GM12878 (cell line): ENCODE measurements at places on chromosomes 4 and X. TPM values are rescaled to one million over a fixed set of nuclear protein-coding genes. Genes with fewer than 3 reads are reported as not detected.
A peak's percentile ranks its signal among the peaks of the same experiment; 100 is the strongest.

DNA sequence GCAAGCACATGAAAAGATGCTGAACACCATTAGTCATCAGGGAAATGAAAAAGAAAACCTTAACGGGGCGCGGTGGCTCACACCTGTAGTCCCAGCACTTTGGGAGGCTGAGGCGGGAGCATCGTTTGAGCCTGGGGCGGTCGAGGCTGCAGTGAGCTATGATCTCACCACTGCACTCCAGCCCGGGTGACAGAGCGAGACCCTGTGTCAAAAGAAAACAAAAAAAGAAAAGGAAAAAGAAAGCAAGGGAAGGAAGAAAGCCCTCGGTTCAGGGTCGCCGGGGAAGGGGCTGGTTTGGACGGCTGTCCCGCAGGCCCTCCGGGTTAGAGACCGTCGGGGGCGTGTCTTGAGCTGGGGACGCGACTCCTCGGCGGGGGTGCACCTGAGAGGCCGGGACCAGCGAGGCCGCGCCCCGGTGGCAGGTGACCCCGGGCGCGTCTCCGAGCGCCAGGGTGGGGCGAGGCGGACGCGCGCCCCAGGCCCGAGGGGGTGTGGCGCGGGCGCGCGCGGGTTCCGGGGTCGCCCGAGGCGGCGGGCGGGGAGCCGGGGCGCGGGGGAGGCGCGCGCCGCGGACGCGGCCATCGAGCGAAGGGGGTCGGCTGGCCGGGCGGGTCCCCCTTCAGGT, 478 bp upstream of the PLXNA3 start:
- DNase-seq = no peak

- DNase-seq = no peak
Observed at GRCh38 chr4:184090571-184090970, 127.1 kb downstream of the ENPP6 start.

- DNase-seq = no peak
Observed at GRCh38 chr4:103104886-103105285, 5.3 kb upstream of the BDH2 start.

DNA sequence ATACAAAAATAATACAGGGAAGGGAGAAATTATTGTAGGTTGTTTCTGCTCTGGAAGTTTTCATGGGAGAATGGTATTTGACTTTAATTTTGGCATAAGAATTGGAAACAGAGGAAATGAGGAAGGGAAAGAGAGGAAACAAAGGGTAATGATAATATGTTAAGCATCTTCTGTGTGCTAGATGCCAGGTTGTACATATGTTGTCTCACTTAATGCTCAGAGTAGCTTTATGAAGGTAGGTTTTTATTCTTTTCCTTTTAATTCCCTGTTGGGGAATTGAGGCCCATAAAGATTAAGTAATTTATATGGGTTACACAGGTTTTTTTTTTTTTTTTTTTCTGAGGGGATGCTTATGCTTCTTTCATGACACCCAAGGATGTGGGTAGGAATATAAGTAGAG, 19.2 kb downstream of the BLTP1 start:
- no peak for DNase-seq

- no peak for DNase-seq
Observed at GRCh38 chrX:7071390-7071789, 76.1 kb upstream of the STS start.

GRCh38 chr4:119504616-119505015, 124.0 kb downstream of the PDE5A start:
- no peak for DNase-seq

DNA sequence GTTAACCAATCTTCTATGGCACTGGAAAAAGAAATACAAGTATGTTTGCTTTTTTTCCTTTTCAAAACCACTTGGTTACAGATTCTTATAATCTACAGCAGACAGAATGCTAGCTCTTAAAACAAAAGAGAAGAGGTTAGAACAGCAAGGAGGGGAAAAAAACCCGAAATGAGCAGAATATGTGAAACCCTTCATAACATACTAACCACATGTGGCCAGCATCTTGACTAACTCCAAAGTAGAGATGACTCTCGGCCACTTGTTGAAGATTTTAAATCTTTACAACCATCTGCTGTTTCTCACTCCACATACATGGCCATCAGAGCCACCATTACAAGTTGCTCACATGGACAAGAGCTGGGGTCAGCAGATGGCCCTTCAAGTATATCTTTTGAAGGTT, 100.3 kb downstream of the PAPSS1 start:
- DNase-seq = no peak

- DNase-seq = no peak
Observed at GRCh38 chr4:25984266-25984665, 70.2 kb downstream of the SMIM20 start.

GRCh38 chrX:15911734-15912550, 57.3 kb upstream of the AP1S2 start:
- DNase-seq = no peak

GRCh38 chrX:151711787-151712186, 4.0 kb upstream of the FATE1 start:
- DNase-seq = no peak

DNA sequence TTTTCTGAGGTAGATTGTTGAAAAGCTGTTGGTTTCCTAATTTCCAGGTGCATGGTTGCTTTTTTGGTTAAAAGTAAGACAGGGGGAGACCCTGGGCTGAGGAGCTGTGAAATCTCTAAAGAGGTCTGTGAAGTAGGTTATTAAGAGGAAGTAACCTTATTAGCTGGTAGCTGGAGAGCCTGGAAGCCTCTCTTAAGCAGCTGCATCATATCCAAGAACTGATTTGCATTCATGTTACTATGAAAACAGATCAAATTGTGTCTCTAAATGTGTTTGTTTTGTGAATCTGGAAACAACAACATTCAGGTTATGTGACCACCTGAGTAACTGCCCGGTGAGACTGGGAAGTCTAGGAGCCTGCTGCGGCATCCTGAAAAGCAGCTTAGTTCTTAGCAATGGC, 54.1 kb downstream of the ARHGAP10 start:
- DNase-seq = no peak

DNA sequence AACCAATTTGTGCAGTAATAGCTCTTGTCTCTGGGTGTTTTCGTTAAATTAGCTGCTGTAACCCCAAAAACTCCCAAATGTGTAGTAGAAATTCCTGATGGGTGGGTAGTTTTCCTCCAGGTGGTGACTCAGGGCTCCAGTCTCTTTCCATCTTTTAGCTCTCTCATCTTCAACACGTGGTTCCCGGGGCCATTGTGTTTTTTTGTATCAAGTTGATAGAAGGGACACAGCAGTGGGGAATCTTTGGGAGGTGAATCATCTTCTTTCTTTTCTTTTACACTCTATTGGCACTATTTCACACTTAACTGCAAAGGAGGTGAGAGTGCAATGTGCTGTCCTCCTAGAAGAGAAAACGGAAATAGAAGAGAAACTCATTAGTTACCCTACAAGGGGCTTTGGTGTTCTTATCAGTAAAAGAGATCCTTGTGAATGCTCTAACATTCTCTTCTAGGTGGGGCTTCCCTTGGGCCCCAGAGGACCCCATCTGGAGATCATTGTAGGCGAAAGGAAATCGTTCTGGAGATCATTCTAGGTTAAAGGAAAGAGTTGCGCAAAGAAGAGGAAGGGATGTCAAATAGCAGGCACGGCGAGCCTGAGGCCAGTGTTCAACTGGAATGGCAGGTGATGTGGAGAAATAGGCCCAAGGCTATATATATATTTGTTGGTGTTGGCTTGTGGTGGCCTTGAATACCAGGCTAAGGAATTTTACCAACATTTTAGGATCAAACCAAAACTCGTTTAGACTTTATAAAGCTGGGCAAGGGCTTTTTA, 68.2 kb upstream of the ACSL1 start:
- DNase-seq = no peak

GRCh38 chrX:11944501-11944900, 186.5 kb downstream of the MSL3 start:
- no peak for DNase-seq

- DNase-seq = no peak
Observed at GRCh38 chr4:123823244-123823643, 426.6 kb downstream of the SPRY1 start.

- DNase-seq = peak; percentile 43
Observed at GRCh38 chr4:152460488-152460887, 75.4 kb downstream of the FBXW7 start.

GRCh38 chr4:174248407-174248806, 35.1 kb downstream of the FBXO8 start:
- no peak for DNase-seq

- no peak for DNase-seq
Observed at GRCh38 chr4:48475770-48476169, 7.4 kb upstream of the SLC10A4 start.

DNA sequence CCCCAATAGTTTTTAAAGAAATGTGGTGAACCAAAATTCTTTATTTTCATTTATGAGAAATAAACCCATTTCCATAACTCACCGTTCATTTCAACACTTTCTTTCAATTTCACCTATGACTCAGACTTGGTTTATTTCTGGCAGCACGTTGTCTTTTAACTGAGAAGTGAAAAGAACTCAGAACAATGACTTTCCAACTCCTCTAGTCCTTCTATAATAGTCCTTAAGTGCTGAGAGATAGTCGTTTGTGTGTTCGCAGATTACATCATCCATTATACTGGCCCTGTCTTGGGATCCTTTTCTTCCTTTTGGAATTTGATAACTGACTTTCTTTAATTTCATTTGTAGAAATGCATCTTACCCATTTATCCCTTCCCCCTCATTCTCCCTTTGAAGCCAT, 113.6 kb downstream of the GLUD2 start:
- DNase-seq = peak; percentile 31

DNA sequence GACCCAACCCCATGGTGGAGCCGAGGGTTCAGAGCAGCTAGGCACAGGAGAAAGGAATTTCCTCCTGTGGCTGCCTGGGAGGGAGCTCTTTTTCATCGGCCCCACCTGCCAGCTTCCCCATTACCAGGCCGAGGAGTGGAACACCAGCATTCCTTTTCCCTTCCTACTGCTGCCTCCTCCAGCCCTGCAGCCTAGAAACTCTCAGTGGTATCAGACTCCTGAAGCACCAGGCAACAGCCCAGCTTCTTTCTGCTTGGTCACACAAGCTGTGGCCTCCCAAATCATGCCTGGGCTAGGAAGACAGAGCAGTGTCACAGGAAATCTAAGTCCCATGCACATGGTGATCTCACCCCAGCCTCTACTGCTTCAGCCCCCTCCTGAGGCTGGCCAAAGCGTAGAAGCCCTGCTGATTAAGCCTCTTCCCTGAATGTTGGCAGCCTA, 30.1 kb downstream of the RTL5 start:
- no peak for DNase-seq

- DNase-seq = no peak
Observed at GRCh38 chrX:129761596-129761995, 18.2 kb upstream of the SASH3 start.

- no peak for DNase-seq
Observed at GRCh38 chr4:68249434-68249833, 3.9 kb upstream of the TMPRSS11B start.

DNA sequence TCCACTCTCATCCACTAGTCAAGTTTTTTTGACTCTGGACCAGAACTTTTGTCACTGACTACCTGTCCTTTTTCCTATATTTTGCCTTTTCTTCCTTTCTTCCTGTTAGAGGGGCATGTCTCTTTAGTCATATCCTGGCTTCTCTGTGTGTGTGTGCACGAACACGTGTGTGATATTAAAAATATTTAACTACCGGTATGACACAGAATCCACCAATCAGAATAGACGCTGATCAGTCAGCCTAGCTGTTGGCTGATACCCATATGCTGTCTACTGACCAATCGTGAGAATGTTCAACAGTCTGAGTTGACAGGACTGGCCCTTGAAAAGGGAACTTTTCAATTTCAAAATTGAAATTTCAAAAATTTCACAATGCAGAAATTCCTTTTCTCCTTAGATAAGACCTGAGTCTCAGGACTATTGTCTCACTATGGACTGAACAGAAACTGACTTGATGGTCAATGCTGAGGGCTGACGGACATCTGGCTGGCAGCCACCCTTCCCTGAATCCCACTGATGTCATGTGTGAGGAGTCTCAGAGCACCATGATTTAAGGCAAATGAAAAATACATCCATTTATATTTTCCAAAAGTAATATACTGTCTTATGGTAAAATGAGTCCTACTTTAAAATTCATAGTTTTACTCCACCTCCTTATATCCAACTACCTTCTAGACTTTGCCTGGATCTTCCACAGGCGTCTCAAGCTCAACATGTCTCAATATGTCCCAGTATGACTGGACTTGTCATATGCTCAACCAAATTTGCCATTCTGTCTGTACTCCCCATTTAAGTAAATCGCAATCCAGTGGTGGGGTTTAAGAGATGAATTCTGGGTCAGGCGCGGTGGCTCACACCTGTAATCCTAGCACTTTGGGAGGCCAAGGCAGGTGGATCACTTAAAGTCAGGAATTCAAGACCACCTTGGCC, 78.0 kb downstream of the CHRNA9 start:
- no peak for DNase-seq

DCLK2 gene
- total RNA-seq = not detected in 2 replicates

EGF gene
- total RNA-seq = 0.05 and 0.23 TPM in 2 replicates

RNF150 gene
- total RNA-seq = 0.03 TPM in 1 of 2 replicates, not detected in the other

CC2D2A gene
- total RNA-seq = 0.64 and 0.67 TPM in 2 replicates

MAGEA10 gene
- not detected in 2 replicates for total RNA-seq

NXF2B gene
- not detected in 2 replicates for total RNA-seq

BMP3 gene
- total RNA-seq = 0.90 and 1.2 TPM in 2 replicates

SMIM10L2A gene
- total RNA-seq = 0.03 TPM in 2 replicates
